ENCODE measurements at places on chromosomes 3 and 15.

GRCh38 chr3:172700256-172700655, 10.6 kb downstream of the NCEH1 start:
- no peak for DNase-seq

- no peak for DNase-seq
Observed at GRCh38 chr3:144114767-144115166, 143.1 kb downstream of the DIPK2A start.

- DNase-seq = no peak
Observed at GRCh38 chr3:58074997-58075396, 66.8 kb downstream of the FLNB start.

GRCh38 chr15:79475306-79475705, 43.2 kb downstream of the MINAR1 start:
- no peak for DNase-seq

GRCh38 chr15:79682285-79682684, 214.5 kb downstream of the MTHFS start:
- no peak for DNase-seq

- no peak for DNase-seq
Observed at GRCh38 chr3:191499307-191500080, 38.5 kb downstream of the PYDC2 start.
